ENCODE measurements at places on chromosomes 12 and 14.

DNA sequence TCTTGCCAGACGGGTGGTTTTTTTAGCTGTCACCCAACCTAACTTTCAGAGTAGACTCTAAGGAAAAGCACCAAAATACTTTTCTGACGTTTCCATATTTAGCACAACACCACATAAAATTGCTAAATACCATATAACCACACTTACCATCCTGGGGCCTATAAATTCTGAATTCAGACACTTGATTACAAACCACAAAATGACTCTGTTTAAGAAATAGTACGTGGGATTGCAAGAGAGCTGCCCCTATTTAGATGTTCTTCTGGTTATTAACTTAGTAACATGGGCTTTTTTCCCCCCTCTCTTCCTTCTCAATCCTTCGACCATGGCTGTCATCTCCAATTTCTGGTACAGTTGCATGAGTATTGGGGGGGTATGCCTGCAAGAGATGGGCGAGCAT is 287.7 kb downstream of the BMP4 start:
- no peak for DNase-seq

GRCh38 chr12:49696723-49697122 is 10.5 kb downstream of the FMNL3 start:
- DNase-seq, result no peak

DNA sequence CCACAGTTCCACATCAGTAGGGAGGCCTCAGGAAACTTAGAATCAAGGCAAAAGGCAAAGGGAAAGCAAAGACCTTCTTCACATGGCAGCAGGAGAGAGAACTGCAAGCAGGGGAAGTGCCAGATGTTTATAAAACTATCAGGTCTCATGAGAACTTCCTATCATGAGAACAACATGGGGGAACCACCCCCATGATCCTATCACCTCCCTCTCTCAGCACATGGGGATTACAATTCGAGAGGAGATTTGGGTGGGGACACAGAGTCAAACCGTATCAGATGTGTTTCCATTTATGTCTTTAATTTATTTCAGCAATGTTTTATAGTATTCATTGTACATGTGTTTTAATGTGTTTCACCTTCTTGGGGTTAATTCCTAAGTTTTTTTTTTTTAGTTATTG is 25.8 kb downstream of the METAP2 start:
- DNase-seq, result no peak

DNA sequence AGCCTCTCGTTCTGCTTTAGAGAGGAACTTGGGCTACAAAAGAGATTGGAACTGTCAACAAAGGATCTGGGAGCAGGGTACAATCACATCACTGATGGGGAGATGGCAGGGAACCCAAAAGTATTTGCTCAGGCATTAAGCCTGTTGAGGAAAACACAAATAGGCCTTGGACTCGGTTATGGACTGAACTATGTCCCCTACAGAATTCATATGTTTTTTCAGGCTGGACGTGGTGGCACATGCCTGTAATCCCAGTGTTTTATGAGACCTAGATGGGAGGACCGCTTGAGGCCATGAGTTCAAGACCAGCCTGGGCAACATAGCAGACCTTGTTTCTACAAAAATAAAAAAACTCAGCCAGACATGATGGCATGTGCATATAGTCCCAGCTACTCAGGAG is 13.9 kb downstream of the DDX23 start:
- no peak for DNase-seq

DNA sequence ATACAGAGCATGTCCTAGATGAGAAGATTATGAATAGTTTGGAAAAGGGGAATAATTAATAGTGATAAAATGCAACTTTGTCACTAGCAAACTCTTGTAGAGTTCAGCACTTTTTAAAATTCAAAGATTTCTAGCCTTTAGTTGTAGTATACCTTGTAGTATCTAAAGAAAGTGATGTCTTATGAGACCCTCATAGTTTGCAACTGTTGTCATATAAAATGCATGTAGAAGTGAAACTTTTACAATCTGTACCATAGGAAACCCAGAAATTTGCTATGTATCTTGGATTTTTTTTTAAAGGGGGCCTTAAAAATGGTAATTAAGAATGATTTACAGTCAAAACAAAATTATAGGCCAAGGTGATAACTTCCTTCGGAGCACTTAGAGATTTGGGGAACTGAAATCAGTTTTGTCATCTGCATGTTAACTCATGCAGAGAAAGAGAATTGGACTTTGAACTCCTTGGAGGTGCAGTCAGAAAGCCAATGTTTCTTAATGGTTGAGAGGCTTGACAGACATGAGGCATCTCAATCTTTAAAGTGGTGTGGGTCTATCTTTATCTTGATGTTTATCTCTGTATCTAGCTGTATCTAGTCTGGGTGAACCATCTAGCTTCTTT is 1.3 kb downstream of the LRRK2 start:
- no peak for DNase-seq

DNA sequence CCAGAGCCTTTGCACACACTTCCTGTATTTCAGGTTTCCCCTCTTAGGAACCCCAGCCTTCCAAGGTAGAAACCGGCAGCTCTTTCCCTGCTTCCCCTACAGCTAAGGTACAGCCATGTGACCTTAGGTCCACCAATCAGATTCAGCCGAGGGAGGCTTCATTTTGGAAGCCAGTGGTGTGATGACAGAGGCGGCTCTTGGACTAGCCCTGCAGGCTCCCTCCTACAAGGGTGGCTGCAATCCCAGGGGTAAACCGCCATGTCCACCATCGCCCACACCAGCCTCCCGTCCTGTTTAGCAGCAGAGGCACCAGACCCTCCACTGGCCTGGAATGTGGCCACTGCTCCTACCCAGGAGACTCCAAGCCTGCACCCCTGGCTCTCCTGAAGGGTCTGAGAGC is 65.6 kb downstream of the SERPINA3 start:
- DNase-seq, result no peak

- peak; percentile 49 for DNase-seq
Measured at GRCh38 chr12:57261428-57261865, 10.5 kb upstream of the STAC3 start.

- peak; percentile 22 for DNase-seq
Measured at GRCh38 chr12:83826112-83826511, 1086.5 kb downstream of the SLC6A15 start.

DNA sequence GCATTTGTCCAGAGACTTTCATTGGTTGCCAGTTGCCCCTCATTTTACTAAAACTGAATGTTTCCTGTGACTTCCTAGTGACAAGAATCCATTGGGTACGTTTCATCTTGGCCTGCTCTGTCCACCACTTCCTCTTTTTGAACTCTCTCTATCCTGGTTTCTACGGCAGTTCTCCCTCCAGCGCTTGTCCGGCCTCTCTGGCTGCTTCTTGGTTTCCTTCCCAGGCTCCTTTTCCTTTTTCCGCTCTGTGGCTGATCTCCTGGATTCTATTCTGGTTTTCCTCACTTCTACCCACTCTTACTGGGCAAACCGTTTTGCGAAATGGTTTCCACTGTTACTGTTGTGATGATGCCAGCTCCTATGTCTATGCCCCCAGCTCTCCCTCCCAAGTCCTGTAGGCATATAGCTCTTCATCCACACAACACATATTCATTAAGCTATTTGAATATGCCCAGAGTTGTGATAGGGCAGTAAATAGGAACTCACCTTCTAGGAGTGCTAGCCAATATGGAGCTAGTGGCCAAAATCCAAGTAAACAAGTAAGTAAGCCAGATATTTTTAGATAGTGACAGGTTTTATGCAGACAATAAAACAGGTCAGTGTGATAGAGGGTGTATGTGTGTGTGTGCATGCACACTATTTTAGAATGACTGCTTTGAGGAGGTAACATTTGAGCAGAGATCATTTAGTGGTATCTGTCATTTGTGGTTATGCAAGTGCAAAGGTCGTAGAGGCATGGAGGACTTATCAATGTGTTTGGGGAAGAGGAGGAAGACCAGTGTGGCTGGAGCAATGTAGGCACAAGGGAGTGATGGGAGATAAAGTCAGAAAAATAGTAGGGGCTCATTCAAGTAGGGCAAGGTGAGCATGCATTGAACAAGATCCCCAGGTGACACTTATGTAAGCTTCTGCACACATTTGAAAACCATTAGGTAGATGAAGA is 27.9 kb upstream of the CTDSP2 start:
- no peak for DNase-seq

GRCh38 chr14:67557118-67557517 is 24.0 kb downstream of the PLEKHH1 start:
- no peak for DNase-seq

- no peak for DNase-seq
Measured at GRCh38 chr12:11136075-11136474, 1.6 kb upstream of the TAS2R30 start.

DNA sequence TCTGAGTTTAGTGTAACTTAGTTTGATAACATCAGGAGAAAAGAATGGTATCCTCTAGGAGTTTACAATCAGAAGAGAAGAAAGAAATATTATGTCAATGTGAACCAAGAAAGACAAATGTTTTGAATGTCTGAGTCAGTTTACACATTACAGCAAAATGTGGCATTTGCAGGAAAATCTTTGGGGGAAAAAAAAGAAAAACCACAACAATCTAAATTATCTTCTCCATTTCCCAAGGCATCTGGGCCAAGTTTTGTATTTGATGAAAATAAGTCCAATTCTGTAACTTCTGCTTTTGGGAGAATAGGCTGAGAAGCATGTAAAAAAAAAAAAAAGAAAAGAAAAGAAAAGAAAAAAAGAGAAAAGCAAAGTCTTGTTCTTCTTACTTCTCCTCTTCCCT is 58.8 kb upstream of the FLRT2 start:
- DNase-seq, result no peak

- DNase-seq, result no peak
Measured at GRCh38 chr12:97322388-97322787, 140.2 kb upstream of the RMST start.

DNA sequence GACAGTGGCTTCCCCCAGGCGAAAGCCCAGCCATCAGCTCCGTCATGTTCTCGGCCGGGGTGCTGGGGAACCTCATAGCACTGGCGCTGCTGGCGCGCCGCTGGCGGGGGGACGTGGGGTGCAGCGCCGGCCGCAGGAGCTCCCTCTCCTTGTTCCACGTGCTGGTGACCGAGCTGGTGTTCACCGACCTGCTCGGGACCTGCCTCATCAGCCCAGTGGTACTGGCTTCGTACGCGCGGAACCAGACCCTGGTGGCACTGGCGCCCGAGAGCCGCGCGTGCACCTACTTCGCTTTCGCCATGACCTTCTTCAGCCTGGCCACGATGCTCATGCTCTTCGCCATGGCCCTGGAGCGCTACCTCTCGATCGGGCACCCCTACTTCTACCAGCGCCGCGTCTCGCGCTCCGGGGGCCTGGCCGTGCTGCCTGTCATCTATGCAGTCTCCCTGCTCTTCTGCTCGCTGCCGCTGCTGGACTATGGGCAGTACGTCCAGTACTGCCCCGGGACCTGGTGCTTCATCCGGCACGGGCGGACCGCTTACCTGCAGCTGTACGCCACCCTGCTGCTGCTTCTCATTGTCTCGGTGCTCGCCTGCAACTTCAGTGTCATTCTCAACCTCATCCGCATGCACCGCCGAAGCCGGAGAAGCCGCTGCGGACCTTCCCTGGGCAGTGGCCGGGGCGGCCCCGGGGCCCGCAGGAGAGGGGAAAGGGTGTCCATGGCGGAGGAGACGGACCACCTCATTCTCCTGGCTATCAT is 663 bp downstream of the PTGER2 start:
- DNase-seq, result no peak

DNA sequence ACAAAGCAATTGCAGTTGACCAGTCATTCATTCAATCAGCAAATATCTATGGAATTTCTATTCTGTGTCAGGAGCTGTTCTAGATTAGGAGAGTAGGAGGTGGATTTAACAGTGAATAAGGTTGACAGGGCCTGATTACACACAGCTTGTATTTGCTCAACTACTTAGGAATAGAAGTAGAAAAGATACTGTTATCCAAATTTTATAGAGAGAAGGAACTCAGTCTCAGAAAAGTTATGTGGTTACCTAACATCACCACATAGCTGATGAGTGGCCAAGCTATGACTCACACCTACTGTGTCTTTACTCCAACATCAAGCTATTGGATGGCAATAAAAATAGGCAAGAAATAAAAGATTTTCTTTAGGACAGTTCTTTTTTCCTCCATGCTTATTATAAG is 374.8 kb downstream of the RMST start:
- peak; percentile 23 for DNase-seq

DNA sequence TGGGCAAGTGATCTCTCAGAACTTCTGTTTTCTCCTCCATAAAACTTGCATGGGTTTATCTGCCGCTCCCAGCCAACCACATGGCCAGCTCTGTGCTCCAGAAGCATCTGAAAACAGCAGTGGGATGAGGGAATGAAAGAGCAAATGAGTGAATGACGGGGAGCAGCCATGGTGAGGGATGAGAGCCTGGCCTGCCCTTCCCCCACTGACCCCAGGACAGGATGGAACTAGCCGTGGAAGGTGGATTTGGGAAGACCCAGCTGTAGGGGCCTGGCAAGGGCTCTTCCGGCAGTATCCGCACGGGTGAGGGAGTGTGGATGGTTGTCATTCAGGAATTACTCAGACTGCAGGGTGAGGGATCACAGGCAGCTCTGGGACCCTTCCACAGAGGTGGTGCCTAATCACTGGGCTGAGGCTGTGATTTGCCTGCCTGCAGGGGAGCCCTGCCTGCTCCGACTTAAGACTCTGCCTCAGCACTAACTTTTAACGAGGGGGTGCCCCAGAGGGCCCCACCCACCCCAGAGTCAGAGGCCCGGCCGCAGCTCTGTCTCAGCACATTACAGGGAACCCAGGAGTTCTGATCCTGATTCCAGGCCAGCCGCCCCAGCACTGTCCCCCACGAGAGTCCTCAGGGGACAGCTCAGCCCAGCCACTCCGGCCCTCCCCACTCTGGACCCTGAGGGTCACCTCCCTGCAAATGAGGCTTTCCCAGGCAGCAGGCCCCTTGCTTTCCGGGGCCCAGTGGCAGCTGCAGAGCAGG is 136.8 kb upstream of the C14orf180 start:
- DNase-seq, result no peak

GRCh38 chr12:123391546-123392343 is 7.8 kb downstream of the KMT5A start:
- DNase-seq, result no peak

GRCh38 chr12:40691913-40692764 is at the start of gene CNTN1:
Gene CNTN1 (plus strand): TSS chr12:40692439.
- DNase-seq, result peak; percentile 94

- DNase-seq, result no peak
Measured at GRCh38 chr12:116882742-116883141, 1.5 kb upstream of the HRK start.

- peak; percentile 98 for DNase-seq
Measured at GRCh38 chr14:44586910-44587309, 79.8 kb upstream of the FSCB start.

GRCh38 chr12:92562063-92562734 is 140.6 kb upstream of the PLEKHG7 start:
- no peak for DNase-seq

Measured in NCI-H2081 (cell line).